ENCODE measurements at places on chromosomes 6 and 20.
A peak's percentile ranks its signal among the peaks of the same experiment; 100 is the strongest.

DNA sequence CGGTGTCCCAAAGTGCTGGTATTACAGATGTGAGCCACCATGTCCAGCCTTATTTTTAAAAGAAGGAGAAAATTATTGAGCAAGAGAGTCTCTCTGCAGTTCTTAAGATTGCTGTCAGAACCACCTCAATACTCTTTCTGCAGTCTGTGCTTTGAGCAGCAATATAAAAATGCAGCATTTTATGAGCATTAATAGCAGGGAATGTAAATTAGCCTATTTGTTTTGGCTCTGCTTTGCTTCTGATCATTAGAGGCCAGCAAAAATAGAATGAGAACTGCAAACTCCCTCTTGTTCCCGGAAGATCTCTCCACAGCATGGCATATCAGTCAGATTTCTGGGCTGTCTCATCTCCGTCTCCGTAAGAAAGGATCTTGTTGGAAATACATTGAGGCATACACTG lies 35.8 kb downstream of the C6orf15 start:
- no peak for DNase-seq

DNA sequence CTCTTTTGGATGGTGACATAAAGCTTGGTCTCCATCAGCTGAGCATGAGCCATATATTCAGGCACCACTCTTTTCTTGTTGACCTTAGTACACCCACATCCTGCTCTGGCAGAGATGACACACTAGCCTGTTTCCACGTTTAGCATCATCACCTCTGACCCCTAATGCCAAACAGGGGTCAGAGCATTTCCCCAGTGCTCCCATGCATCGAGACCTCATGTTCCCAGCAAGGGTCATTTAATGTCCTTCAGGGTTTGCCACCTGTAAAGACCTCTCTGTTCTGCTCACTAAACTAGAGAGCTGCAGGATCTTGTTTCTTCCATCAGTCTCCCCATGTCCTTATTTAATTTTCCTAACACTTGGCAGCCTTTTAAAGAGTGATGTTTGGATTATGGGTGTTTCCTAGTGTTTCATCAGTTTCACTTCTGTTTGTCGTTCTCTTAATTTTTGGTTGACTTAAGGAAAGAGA lies 97.5 kb downstream of the AIG1 start:
- no peak for DNase-seq

DNA sequence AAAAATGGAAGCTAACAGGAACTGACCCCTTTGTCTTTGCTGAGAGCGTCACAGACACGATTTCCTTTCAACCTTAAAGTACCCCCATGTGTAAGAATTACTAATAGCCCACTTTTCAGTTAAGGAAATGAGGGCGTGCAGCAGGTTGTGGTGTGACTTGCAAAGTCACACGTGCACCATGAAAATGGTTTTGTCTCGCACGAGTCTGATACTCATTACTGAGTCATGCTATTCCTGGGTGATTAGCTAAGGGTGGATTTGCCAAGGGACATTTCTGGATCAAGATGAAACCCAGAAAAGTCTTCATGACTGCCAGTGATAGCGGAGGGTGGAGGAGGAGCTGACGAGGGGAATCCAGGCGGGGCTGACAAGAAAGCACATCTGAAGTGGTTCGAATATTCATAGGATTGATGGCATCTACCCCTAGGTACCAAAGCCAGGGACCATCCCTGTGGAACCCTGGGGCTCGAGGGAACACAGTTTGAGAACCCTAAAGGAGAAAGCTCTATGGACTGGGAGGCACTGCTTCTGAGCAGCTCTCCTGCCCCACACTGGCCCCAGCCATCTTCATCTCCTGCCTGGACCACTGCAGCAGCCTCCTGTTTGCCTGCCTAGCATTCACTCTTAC lies 12.1 kb upstream of the NFATC2 start:
- DNase-seq = no peak

GRCh38 chr20:56588996-56589395 lies 40.1 kb upstream of the TFAP2C start:
- no peak for DNase-seq

- no peak for DNase-seq
These were observed 202.3 kb downstream of the OGFRL1 start for GRCh38 chr6:71490876-71491275.

- DNase-seq = no peak
These were observed 10.6 kb downstream of the RPS10 start for GRCh38 chr6:34414999-34415858.

DNA sequence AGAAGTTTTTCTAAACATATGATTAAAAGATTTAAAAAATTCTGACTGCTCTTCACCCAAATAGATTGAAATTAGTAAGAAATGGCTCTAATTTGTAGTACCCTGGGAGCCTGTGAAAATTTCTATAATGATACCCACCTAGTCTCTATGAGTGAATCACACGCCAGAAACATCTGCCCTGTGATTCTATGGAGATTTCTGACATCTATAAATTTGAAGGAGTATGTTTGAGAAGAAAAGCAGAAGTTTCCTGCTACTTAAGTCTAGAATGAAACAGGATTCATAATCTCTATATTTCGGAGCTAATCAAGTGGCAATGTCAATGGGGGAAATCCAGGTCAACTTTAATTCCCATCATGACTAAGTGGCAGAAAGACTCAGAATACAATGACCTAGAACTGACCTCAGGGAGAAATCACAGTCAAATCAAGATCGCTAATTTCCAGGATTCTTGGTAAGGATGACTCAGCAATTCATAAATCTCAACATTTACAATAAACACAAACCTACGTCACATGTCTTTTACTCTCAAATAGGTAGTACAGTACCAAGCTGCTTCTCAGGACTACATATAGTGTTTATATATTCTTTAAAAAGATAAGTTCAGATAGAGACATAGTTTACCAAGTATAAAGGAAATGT lies 186.2 kb upstream of the TNFAIP3 start:
- no peak for DNase-seq

DNA sequence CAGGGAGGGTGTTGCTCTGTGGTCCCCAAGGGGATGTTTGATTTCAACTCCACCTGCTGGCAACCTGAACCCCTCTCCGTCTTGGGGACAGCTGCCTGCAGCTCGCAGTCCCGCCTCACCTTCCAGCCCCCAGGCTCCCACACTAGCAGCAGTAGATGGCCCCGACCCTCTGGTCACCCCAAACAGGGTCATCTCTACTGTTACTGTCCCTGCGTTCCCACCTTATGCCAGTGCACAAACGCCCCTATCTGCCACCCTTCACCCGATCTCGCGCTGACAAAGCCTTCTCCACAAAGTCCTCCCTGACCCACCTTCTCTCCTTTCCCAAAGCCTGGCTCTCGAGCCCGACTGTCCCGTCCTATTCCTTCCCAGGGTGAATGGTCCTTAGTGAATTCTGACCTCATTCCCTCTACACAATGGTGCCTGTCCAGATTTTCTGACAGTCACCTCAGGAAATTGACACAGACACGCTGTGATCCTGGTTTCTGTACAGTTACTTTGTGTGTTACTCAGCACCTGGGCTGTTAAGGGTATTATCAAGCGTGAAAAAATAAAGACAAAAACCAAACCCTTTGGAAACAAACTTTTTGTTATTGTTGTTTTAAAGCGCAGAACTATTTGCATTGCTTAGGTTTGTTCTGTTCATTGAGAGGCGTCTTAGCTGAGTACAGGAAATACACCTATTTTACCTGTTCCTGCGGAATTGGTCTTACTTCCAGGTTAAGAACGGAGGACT lies 728 bp downstream of the FUT9 start:
- no peak for DNase-seq

DNA sequence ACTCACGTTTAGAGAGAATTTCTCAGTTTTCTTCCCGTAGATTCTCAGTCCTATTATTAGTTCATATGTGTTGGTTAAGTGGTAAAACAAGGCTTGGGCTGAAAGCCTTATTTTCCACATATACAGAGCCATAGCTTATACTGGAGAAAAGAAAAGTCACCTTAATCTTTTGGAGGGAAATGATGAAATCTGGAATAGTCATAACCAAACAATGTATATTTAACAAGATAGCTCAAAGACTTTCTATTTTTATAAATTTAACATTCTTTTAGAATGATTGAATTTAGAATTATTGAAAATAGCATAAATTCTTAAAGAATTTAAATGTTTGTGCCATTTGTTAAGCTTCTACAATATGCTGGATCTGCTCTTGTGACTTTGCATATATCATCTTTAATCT lies 85.8 kb downstream of the CDKAL1 start:
- DNase-seq = no peak

GRCh38 chr6:166005401-166005943 lies 162.2 kb downstream of the TBXT start:
- peak; percentile 36 for DNase-seq

GRCh38 chr6:169140986-169141495 lies 112.6 kb downstream of the THBS2 start:
- DNase-seq = no peak

GRCh38 chr20:17569616-17570346 lies at the start of gene DSTN:
TSS of gene DSTN (plus strand) at chr20:17570075. CDS start at chr20:17570209, 134 bp downstream.
- DNase-seq = peak; percentile 78

DNA sequence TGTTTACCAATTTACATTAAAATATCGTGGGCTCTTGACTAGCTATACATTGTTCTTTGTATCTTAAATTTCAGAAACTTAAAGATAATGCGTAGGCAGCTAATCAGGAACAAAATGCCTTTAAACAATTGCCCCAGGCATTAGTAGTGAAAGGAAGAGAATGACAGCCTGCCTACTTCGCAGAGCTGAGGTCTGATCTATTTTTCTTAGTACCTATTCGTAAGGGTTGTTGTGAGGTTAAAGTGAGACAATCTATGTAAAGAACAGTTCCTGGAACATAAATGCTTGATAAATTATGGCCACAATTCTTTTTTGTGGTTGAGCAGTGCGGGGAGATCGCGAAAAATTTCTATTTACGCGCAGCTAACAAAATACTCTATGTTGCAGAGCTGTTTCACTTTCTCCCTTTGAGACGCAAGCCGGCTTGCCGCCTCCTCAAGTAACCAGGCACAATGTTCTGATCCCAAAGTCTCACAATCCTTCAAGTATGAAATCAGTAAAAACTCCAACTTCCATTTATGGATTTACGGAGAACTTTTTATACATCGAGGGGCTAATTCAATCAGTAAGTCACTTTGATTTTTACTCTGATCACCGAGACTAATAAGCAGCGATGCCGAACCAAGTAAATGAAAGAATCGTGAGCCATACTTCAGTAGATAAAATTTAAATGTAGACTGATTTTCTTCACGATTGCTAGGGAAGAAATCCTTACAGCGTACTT lies 878 bp upstream of the PNRC1 start:
- DNase-seq = no peak

DNA sequence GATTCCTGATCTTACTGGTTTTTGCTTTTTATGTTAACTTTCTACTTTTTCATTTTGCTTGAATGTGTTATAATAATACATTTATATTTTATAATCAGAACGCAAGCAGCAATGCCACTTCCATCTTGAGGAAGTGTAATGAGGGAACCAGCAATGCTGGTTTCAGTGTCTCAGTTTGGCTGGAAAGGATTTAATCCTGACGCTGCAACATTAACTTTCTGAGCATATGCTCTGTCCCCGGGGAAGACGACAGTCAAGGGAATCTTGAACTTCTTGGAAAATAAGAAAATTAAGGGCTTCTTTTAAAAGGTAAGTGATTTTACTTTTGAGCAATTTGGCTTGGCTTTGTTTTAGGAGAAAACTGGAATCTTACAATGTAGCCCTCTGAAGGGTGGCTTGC lies 205.5 kb upstream of the AGPAT4 start:
- no peak for DNase-seq

DNA sequence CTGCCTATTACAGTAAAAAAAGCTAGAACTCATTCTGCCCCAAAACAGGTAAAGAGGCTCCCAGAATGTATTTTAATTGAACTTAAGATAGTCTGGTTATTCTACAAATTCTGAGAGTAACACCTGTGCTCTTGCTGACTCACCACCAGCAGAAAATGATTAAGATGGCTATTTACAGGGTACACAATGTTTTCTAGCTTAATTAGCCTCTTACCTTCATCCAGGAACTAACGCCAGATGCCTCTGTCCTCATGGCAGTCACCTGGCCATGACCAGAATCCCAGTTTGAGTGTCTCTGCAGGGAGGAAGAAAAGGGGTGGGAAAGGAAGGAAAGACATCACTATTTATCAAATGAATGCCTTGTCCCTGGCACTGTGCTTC lies 31.3 kb upstream of the PPP1R3G start:
- DNase-seq = no peak

DNA sequence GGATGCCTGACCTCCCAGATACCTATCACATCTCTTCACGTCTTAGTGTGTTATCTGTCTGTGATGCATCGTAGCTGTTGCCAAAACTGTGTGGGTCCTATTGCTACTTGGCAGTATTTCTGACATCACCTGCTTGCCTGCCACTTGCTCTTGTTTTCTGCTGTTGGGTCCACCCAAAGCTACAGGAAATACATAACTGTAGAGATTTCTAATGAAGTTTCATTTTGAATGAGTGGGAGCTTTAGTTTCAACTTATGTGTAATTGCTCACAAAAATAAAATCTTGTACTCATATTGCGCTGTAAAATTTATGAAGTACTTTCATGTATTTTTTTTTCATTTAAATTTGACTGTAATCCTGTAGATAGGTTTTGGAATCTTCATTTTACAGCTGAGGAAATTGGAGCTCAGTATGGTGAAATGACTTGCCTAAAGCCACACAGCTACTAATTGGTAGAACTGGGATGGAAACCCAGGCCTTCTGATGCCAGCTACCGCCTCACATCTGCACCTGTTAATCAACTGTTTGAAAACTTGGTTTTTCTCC lies 113.6 kb upstream of the MAN1A1 start:
- no peak for DNase-seq

- no peak for DNase-seq
These were observed 118.6 kb upstream of the ADGRF1 start for GRCh38 chr6:47160702-47161101.

GRCh38 chr6:37822851-37823682 lies 3.5 kb downstream of the ZFAND3 start:
- DNase-seq = no peak

DNA sequence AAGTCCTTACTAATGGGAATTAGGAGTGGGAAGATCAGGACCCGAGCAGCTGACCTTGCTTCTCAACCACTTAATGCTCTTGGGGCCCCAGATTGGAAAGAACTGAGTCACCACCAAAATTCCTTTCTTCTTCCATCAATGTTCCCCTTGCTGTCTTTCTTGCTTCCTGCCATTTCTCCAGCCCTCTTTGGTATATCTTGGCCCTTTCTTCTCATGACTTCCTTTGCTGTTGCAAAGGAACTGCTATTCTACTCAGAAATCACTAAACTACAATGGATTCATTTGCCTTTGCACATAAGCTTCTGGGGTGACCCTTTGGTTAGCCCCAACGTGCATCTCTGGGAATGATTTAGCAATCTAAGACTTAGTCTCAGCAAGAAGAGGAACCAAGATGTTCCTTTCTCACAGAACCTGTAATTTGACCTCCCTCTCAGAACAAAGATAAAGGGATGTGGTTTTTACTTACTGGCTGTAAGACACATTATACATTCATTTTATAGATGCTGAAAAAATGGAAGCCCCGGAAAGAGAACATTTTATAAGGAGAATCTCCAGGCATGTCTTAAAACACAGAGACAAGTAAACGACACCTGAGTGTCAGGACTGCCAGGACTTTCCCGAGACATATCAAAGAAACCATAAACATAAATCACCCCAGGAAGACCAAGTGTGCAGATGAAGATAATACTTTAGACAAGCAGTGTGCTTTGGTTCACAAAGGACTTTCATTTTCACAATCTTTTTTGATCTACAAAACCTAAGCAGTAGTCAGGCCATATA lies 99.0 kb upstream of the TNFAIP3 start:
- no peak for DNase-seq
